Effector CD8-positive, alpha-beta T cell (primary cell): ENCODE measurements at places on chromosomes 2 and 18.

DNA sequence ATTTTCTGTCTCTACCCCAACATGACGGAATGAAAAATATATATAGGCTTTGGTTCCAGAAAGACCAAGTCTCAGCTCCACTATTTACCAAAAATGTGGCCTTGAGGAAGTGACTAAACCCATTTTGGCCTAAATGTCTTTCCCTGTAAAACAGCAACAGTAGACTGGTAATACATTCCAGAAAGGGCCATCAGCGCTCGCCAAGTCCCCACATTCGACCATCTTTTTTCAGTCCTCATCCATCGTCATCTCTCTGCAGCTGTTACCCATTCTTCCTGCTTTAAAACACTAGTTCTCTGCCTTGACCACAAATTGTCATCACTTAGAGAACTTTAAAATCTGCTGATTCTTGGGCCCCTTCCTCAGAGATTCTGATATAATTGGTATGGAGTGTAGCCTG is 183.8 kb upstream of the CTAGE1 start:
- DNase-seq, result no peak

DNA sequence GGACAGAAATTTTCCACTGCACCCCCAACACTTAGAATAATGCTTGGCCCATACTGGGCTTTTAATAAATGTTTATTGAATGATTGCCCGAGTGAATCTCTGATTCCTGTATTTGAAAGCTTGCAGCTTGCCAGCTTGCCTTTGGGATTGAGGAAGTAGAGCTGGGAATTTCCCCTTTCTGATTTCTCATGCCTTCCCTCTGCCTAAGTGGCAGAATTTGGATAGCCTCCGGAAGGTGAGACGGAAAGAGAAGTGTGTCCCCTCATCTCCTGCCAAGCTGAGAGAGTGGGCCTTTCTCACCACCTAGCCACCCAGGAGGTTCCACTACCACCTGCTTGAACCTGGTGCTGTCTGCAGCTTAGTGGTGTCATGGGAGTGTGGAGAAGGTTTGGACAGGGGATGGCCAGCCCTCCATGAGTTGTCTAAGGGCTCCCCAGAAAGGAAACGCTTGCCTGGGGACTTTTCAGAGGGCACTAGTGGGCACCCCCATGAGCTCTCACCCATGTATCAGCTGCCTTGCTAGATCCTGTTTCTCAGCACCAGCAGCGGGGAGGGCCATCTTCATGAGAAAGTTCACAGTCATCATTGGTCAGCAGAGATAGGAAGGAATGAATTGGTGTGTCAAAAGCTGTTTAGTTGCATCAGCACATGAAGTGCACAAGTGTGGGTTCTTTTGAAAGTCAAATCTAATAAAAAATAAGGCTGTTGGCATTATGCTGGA is 8.6 kb upstream of the NCOA1 start:
- DNase-seq, result no peak

GRCh38 chr2:177519534-177520115 is 127.1 kb downstream of the AGPS start:
- no peak for DNase-seq

- no peak for DNase-seq
Measured at GRCh38 chr18:53070788-53071187, 730.8 kb downstream of the DCC start.

GRCh38 chr2:211829725-211830124 is 708.9 kb downstream of the ERBB4 start:
- DNase-seq, result no peak

- no peak for DNase-seq
Measured at GRCh38 chr2:45024600-45025291, 15.5 kb upstream of the SIX2 start.

GRCh38 chr18:48539406-48540250 is 797 bp downstream of the CTIF start:
- DNase-seq, result no peak

DNA sequence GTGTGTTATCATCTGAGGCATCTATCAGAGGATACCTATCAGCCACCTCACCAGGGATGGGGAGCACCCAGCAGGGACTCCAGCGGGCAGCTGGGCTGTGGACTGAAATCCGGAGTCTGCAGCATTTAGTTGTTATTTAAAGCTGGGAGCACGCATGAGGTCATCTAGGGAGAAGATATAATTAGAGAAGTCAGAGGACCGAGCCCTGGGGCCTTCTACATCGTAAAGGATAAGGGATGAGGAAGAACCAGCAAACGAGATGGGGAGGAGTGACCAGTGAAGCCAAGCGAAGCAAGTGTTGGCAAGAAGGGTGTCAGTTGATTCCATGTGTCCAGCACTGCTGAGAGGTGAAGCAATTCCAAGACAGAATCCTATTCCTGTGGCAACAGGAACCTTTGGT is 70.3 kb downstream of the STEAP3 start:
- no peak for DNase-seq

DNA sequence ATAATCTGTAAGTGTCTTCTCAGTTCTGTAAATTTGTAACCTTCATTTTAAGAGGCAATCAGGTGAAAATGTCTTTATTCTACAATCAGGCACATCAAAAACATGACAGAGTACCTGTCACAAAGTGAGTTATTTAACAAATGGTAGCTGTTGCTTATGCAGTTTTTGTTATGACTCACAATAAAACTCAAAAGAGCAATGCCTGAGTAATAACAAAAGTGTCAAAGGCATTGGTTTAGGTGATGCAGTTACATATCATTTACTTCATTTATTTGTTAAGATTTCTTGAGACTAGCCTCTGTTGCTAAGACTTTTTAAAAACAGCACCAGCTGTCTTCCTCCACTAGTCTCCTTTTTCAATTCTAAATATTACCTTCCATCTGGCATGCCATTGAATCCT is 177.8 kb downstream of the KIAA1328 start:
- DNase-seq, result no peak

DNA sequence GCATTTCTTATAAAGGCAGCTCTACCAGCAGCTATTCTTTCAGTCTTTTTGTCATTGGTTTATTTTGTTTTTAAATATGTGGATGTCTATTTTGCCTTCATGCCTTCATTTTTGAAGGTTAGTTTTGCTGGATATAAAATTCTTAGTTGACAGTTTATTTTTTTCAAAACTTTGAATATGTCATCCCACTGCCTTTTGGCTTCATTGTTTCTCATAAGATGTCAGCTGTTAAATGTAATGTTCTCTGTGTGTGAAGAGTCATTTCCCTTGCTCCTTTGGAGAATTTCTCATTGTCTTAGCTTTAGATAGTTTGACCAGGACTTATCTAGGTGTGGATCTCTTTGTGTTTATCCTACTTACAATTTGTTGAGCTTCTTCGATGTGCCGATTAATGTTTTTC is 213.5 kb downstream of the KIAA1328 start:
- DNase-seq, result no peak

DNA sequence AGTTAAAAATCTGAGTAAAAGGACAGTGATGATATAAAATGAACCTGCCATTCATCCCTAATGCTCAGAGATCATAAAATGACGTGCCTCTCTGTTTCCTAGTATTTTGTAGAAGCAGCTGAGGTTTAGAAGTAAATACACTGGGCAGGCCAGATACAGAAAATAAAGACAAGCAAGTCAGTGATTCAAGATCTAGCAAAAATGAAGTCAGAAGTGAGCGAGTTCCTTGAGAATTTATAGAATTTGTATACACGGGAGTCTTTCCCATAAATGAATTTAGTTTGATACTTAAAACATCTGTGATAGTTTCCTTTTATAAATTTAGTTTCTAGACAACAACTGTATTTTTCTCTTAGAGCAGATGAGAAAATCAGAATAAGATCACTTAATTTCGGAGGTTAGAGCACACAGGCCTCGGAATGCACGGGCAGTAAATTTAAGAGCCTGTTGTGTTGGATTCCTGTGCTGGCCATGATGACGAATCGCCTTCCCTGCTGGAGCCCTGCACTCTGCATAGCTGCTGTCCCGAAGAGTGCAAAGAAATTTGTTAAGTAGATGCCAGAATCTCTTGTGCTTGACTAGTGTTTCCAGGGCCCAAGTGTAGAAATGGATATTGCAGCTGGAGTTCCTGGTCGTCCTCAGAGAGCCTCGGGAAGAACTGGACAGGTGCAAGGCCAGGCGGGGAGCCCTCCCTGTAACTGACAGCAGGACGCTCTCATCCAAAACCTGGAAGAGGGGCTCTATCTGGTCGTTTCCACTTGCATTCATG is 83.7 kb upstream of the RBM44 start:
- DNase-seq, result no peak

GRCh38 chr2:102149644-102150455 is 7.3 kb downstream of the IL1R1 start:
- DNase-seq, result no peak

DNA sequence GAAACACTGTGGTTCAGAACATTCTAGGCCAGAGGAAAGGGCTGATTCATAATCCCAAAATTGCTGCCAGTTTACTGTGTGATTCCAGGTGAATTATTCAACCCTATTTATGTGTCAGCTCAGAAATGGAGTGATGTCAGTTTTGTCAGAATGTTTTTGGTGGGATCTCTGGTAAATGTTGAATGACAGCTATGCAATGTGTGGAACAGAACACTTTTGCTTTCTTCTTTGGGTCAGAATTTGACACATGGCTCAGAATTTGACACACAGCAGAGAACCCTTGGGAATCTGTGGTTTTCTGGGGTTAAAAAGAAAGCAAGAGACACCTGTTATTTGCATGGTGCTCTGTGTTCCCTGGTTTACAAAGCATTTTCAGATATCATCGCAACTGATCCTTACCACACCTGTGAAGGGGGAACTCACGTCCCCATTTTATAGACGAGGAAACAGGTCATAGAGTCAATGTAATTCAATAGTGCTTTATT is 1.6 kb upstream of the MTA3 start:
- no peak for DNase-seq

DNA sequence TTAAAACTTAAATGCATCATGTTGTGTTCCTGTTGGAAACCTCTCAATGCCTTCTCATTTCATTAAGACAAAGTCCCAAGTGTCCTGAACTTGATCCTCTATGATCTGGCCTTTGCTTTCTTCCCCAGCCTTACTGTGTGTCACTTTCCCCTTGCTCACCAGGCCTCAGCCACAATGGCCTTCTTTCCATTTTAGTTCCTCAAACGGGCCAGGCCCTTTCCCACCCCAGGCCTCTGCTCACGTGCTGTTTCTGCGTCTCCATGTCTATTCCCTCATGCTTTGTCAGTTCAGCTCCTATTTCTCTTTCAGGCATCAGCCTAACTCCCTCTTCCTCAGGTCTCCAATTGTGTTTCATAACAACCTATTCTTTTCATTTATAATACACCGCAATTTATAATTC is 19.5 kb downstream of the CXCR4 start:
- DNase-seq, result no peak

- no peak for DNase-seq
Measured at GRCh38 chr18:25047983-25048382, 304.0 kb downstream of the ZNF521 start.

- DNase-seq, result peak; percentile 93
Measured at GRCh38 chr2:96148410-96149217, 3.4 kb upstream of the DUSP2 start.

GRCh38 chr2:219327719-219328118 is 4.8 kb downstream of the RESP18 start:
- no peak for DNase-seq

DNA sequence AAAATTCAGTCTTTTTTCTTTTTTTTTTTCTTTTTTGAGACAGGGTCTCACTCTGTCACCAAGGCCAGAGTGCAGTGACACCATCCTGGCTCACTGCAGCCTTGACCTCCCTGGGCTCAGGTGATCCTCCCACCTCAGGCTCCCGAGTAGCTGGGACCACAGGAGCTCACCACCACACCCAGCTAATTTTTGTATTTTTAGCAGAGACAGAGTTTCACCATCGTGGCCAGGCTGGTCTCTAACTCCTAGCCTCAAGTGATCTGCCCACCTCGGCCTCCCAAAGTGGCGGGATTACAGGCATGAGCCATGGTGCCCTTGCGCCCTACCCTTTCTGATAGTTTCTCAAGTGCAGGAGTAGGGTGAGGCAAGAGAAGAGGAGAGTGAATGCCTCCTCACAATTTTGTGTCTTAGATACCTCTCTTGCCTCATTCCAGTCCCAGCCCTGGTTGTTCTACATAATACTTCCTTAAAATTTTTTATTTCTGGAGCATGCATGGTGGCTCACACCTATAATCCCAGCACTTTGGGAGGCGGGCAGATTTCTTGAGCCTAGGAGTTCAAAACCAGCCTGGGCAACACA is 68.2 kb upstream of the CAB39 start:
- DNase-seq, result no peak

- no peak for DNase-seq
Measured at GRCh38 chr2:53040536-53041229, 726.9 kb upstream of the CHAC2 start.

DNA sequence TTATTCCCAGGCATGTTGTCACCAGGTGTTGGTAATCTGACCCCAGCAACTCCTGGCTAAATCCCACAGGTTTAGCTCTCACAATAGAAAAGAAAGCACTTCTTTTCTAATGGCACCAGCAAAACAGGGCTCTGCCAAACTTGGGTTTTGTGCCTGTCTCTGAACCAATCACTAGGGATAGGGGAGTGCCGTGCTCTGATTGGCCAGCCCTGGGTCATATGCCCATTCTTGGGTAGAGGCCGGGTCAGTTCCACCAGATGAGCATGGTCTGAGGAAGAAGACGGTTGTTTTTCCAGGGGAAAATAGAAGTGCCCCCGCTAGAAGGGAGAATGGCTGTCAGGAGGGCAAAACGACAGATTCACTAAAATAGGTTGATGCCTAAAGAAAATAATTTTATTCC is 14.7 kb downstream of the CDK15 start:
- no peak for DNase-seq

DNA sequence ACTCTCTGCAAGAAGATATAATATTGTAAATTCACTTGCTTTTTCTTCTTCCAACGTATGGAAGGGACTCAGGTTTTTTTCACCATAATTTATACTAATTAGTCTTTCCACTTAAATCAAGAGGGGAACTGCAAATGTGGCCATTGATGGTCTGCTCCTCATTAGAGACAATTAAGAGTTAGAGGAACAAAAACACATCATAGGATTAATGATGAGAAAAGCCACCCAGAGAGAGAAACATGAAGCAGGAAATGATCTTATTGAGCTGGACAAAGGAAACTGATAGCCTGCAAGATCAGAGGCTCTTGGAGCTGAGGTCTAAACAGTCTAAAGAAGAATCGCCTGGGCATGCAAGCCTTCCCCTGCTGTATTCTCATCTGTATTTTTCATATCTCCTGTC is 151.2 kb upstream of the NRP2 start:
- DNase-seq, result no peak

- DNase-seq, result no peak
Measured at GRCh38 chr2:31580321-31581117, at the start of gene SRD5A2. TSS of gene SRD5A2 (minus strand) at chr2:31580938. CDS start at chr2:31580900, 38 bp downstream.

DNA sequence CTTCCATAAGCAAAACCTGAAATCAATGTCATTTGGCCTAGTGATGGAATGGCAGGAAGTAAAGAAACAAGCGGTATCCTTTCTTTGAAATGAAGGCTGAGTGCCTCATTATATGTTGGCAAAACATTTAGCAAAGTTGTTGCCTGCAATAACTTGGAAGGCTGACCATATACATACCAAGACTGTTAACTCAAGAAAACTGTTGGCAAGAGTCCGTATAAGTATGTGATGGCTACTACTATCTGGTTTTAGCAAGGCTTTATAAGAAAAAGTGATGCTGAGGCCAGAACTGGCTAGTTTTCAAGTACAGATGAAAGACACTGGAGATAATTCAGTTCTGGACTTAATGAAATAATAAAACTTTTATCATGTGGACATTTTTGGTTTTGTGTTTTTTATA is 356.2 kb downstream of the ZNF521 start:
- no peak for DNase-seq

GRCh38 chr2:172680436-172681068 is 55.1 kb upstream of the RAPGEF4 start:
- no peak for DNase-seq

GRCh38 chr18:8708670-8709069 is 3.3 kb downstream of the MTCL1 start:
- DNase-seq, result no peak
